ENCODE measurements at places on chromosomes 7 and 10. TPM values are rescaled to one million over a fixed set of nuclear protein-coding genes. Genes with fewer than 3 reads are reported as not detected.

Gene MSMB
- not detected for polyA plus RNA-seq

Gene UCN3
- polyA plus RNA-seq = not detected

DNA sequence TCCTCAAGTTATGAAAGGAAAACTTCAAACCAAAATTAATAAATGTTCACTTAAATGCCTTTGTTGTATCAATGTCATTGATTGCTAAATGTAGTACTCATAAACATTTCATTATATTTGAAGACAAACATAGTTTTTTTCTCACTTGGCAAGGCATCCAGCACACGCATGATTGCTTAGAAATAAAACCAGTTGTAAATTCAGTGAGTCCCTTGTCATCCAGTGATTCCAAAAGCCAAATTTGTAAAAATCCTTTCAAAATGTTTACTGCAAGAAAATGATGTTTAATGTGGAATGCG, 6.1 kb upstream of the NEURL1 start:
- DNase-seq = no peak

DNA sequence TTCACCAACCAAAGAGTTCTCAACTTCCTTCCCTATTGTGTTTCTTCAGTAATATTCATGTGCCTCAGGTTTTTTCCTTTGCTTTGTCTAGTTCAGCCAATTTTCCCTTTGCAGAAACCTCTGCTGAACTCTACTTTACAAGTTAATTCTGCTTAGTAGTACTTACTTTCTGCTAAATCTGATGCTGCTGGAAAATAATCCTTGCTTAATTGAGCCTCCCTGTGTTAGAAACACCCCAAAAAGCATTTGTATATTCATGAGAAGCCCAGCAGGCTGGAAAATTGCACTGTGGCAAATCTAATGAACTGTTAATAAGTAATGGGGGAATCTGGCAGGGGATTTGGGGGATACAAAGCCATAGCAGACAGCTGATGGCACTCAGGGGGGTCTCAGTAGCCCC, 78.5 kb downstream of the CDCA7L start:
- no peak for DNase-seq

DNA sequence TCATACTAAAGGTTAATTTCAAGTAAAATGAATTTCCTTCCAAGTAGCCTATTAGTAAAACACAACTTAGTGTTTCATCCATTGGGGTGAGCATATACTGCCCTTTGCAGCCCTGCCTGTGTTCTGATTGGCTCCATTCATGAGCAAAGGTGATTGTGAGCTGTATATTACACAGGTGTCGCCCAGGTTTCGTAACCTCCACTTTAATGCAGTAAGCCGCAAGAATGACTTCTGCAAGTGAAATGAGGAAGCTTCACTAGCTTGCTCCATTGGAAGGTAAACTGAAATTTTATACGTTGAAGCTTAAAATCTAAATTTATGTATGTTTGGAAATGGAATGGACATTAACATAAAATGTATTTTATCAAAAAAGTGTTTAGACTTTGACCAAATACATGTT, 24.4 kb downstream of the MTURN start:
- no peak for DNase-seq

Measured in keratinocyte (primary cell).